Large intestine (tissue), 12 donors: ENCODE measurements at places on chromosomes 4 and X. TPM values are rescaled to one million over a fixed set of nuclear protein-coding genes. Genes with fewer than 3 reads are reported as not detected.

DNA sequence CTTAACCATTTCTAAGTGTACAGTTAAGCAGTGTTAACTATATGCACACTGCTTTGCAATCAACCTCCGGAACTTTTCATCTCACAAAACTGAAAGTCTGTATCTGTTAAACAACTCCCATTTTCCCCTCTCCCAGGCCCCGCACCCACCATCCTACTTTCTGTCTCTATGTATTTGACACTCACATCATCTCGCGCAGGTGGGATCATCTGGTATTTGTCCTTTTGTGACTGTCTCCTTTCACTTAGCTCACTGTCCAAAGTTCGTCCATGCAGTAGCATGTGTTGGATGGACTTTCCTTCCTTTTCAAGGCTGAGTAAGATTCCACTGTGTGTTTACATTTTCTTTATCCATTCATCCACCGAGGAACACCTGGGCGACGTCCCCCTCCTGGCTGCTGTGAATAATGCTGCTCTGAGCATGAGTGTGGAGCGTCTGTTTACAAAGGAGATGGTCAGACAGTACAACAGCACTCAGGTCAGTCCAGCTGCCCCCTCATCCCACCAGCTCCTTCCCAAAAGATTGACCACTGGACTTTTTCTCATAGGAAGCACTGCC, 39.8 kb downstream of the DCTD start:
- no peak for DNase-seq

DNA sequence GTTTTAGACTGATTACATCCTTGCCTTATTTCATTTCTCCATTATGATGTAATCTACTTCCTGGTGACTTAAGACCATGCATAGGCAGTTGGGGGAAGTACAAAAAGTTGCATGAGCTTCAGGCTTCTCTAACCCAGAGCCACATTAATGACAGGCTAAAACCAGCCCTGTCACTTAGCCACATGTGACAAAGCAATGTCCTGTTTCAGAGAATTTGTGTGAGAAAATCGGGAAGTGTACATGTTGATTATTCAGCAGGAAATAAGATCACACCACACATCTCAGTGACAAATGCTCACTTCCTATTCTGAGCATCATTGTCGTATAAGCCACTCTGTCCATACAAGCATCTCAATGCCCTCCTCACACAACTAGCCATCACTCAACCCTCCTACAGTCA, 98.5 kb upstream of the MAGEB16 start:
- DNase-seq: no peak

GRCh38 chr4:184188443-184189400, 29.0 kb downstream of the ENPP6 start:
- no peak for DNase-seq

DNA sequence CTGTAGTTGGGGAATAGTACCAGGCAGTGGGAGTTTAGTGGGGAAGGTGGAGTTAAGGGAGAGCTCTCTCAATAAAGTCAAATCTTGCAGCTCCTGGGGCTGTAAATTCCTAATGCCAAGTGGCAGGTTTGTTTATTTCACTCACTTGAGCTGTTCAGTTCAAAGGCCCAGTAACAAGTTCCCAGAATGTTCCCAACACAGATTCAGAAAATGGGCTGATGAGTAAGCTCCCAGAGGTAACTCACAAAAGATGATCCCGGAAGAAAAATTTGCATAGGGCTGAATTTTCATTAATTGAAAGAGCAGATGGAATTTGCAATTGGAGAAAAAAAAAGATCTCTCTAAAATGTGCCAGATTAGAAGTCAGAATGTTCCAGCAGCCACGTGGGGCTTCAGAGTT, 286.2 kb downstream of the EVC2 start:
- DNase-seq: no peak

DNA sequence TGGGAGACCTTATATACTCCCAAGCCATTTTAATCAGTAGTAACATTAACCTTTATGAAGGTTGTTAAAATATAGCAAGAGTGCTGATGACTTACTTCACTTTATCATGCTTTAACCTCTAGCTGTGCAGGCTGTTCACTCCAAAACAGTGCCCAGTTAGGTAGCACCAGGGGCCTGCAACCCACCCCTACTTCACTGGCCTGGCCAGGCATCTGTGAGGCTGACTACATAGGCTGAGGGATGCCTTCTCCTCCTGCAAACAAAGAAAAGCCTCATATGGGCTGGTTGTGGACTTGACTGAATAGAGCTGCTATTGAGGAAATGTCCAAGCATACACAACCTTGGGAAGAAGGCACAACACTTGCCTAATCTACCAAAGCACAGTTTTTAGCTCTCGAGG, 172.8 kb downstream of the SHROOM3 start:
- DNase-seq: no peak

- no peak for DNase-seq
Observed at GRCh38 chr4:8583655-8584025, 3.4 kb downstream of the GPR78 start.

- DNase-seq: no peak
Observed at GRCh38 chrX:10152086-10152485, 4.7 kb upstream of the CLCN4 start.

- DNase-seq: no peak
Observed at GRCh38 chrX:132676561-132677186, 187.8 kb upstream of the MBNL3 start.

DNA sequence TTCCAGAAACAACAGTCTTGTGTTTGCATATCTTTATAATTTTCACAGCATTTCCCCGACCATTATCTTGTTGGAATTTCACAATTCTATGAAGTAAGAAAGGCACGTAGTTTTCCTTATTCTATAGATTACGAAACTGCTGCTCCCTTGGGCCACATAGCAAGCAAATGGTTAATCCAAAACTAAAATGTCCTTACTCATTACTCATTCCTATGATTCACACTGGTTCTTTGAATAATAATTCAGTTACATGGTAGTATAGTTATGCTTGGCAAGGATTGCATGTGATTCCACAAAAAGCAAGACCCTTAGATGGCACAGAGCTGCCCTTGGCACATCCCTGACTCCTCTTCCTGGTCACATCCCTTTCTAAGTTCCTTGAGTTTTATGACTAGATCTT, 51.2 kb downstream of the OR13H1 start:
- no peak for DNase-seq

GRCh38 chrX:8760021-8760420, 28.1 kb upstream of the ANOS1 start:
- DNase-seq: no peak

- DNase-seq: no peak
Observed at GRCh38 chrX:81208916-81209315, 7.0 kb downstream of the SH3BGRL start.

- DNase-seq: peak; percentile 82
Observed at GRCh38 chr4:105417624-105418023, 56.2 kb downstream of the PPA2 start.

- DNase-seq: no peak
Observed at GRCh38 chrX:131477498-131477897, 66.4 kb upstream of the OR13H1 start.

GRCh38 chr4:155822572-155822971, 43.5 kb downstream of the ASIC5 start:
- DNase-seq: no peak

GRCh38 chr4:115128037-115128436, 14.6 kb upstream of the NDST4 start:
- DNase-seq: no peak

DNA sequence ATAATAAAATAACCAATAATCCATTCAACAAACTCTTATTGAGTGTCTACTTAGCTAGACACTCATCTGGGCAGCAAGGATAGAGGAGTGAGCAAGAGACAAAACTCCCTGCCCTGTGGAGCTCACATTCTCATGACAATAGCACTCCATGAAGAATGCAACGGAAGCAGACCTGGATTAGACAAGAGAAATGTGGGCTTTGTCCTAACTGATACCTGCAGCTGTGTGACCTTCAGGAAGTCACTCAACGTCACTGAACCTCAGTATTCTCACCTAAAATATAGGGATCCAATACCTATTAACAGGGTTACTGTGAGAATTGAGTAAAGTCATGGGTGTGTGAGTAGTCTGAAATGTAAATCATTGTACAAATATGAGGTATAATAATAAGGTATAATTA, 61.2 kb downstream of the NDNF start:
- no peak for DNase-seq

GRCh38 chrX:140065961-140066662, 100.8 kb upstream of the CXorf66 start:
- DNase-seq: no peak

DNA sequence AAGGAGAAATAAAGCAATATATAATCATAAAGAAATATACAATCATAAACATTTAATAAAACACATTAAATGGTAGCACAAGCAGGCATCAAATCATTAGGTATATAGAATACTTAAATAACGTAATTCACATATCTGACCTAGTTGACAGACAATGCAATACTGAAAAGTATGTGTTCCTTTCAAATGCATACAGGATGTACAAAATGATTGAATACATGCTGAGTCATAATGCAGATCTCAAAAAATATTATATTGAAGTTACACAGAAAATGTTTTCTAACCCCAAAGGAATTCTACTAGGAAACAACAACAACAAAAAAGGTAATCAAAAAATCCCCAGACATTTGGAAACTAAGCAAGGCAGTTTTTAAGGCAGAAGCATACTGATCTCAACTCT, 1072.0 kb upstream of the INTU start:
- no peak for DNase-seq

- no peak for DNase-seq
Observed at GRCh38 chr4:120085705-120086104, 19.1 kb upstream of the MAD2L1 start.

Gene PAGE4
- not detected for polyA plus RNA-seq

Gene SLC10A7
- polyA plus RNA-seq: 8.5 TPM

Gene AMOT
- polyA plus RNA-seq: 27.7 TPM

Gene CT47B1
- not detected for polyA plus RNA-seq

Gene PDGFRA
- polyA plus RNA-seq: 92.0 TPM

Gene ARR3
- polyA plus RNA-seq: 0.43 TPM

Gene HSFX2
- not detected for polyA plus RNA-seq

Gene CHIC1
- polyA plus RNA-seq: 12.2 TPM
